Common myeloid progenitor, CD34-positive (primary cell): ENCODE measurements at places on chromosomes 5 and 9.

GRCh38 chr9:2839040-2839439 is 4.9 kb downstream of the PUM3 start:
- no peak for DNase-seq

- no peak for DNase-seq
Observed at GRCh38 chr9:114678795-114679194, 3.2 kb downstream of the TEX48 start.

GRCh38 chr9:129968690-129969485 is 74.1 kb downstream of the FNBP1 start:
- no peak for DNase-seq

GRCh38 chr5:161167016-161167767 is 315.2 kb upstream of the ATP10B start:
- no peak for DNase-seq

DNA sequence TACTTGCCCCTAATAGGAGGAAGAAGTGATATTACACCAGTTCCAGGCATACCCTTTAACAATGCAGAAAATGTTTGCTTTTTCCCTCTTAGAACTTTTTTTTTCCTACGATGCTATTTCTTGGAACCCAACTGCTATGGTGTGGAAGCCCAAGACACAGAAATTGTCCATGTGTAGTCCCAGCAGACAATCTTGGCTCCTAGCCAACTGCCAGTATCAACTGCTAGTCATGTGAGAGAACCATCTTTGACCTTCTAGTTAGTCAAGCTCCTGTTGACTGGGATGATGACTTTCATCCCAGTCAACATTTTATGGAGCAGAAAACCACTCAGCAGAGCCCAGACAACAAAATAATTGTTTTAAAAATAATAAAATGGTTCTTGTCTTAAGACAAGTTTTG is 532.4 kb downstream of the TLR4 start:
- DNase-seq = no peak

GRCh38 chr5:601771-602465 is 10.2 kb upstream of the CEP72 start:
- DNase-seq = no peak
